ENCODE measurements at places on chromosomes 7 and 10. TPM values are rescaled to one million over a fixed set of nuclear protein-coding genes. Genes with fewer than 3 reads are reported as not detected.

The NODAL gene
- total RNA-seq = 1.5 TPM

- DNase-seq = no peak
Measured at GRCh38 chr10:70125918-70126552, 6.6 kb downstream of the AIFM2 start.

- no peak for DNase-seq
Measured at GRCh38 chr10:24382045-24382444, 173.1 kb downstream of the KIAA1217 start.

- no peak for DNase-seq
Measured at GRCh38 chr7:19128856-19129255, 11.4 kb upstream of the TWIST1 start.

The OPTN gene
- total RNA-seq = 36.3 TPM

- no peak for DNase-seq
Measured at GRCh38 chr7:28407651-28408050, 4.7 kb upstream of the CREB5 start.

GRCh38 chr7:130900471-130901076, 166.6 kb upstream of the KLF14 start:
- no peak for DNase-seq

- no peak for DNase-seq
Measured at GRCh38 chr10:125775491-125776106, at the start of gene MMP21. MMP21 (minus strand) TSS chr10:125775821; CDS start chr10:125775821, 0 bp downstream.

The CFAP69 gene
- 1.8 TPM for total RNA-seq

- DNase-seq = no peak
Measured at GRCh38 chr7:98922392-98923187, 44.3 kb downstream of the TRRAP start.

- no peak for DNase-seq
Measured at GRCh38 chr10:16724509-16724908, 92.7 kb downstream of the RSU1 start.

The FBXL13 gene
- 3.4 TPM for total RNA-seq

Data from endothelial cell (in vitro differentiated cells).